ENCODE measurements at places on chromosomes 12 and 14. TPM values are rescaled to one million over a fixed set of nuclear protein-coding genes. Genes with fewer than 3 reads are reported as not detected.

- no peak for DNase-seq
Observed at GRCh38 chr12:26527682-26528081, 305.3 kb downstream of the ITPR2 start.

GRCh38 chr14:71804992-71805391 lies 127.2 kb upstream of the RGS6 start:
- no peak for DNase-seq

GRCh38 chr12:119302451-119303080 lies 32.0 kb upstream of the CCDC60 start:
- DNase-seq, result no peak

DNA sequence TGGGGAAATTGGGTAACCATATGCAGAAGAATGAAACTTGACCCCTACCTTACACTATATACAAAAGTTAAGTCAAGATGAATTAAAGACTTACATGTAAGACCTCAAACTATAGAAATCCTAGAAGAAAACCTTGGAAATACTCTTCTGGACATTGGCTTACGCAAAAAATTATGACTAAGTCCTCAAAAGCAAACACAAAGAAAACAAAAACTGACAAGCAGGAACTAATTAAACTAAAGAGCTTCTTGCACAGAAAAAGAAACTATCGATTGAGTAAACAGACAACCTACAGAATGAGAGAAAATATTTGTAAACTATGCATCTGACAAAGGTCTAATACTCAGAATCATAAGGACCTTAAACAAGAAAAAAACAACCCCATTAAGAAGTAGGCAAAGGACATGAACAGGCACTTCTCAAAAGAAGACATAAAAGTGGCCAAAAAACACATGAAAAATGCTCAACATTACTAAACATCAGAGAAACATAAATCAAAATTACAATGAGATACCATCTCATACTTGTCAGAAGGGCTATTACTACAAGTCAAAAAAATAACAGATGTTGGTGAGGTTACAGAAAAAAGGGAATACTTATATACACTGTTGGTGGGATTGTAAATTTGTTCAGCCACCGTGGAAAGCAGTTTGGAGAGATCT lies 37.0 kb upstream of the CFAP54 start:
- no peak for DNase-seq

DNA sequence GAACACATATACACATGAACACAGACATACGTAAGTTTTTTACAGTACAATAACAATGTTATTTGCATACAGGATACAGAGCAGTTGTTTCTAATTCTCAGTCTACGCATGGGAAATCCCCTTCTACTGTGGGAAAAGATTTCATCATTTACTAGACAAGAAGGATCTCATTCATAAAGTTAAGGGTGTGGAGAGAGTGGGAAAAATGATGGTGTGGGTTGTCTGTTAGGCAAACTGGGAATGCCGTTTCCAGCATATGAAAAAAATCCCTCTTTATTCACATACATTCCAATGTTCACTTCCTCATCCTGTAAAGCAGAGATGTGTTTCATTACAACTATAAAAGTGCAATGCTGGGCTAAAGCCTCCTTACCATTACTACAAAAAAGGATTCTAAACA lies 120.9 kb downstream of the SINHCAF start:
- DNase-seq, result peak; percentile 74

The NELL2 gene
- polyA plus RNA-seq, result 0.22 TPM

The STAC3 gene
- polyA plus RNA-seq, result 4.9 TPM

The ESPL1 gene
- polyA plus RNA-seq, result 1.1 TPM

The P2RX4 gene
- 29.7 TPM for polyA plus RNA-seq

Data from B cell (primary cell).